ENCODE measurements at places on chromosomes 13 and 19.
A peak's percentile ranks its signal among the peaks of the same experiment; 100 is the strongest.

GRCh38 chr19:30401956-30402355 is 29.8 kb downstream of the ZNF536 start:
- no peak for DNase-seq

GRCh38 chr13:46134961-46135522 is 30.2 kb upstream of the CPB2 start:
- no peak for DNase-seq

GRCh38 chr13:84946192-84946591 is 853.0 kb downstream of the SLITRK6 start:
- DNase-seq, result no peak

DNA sequence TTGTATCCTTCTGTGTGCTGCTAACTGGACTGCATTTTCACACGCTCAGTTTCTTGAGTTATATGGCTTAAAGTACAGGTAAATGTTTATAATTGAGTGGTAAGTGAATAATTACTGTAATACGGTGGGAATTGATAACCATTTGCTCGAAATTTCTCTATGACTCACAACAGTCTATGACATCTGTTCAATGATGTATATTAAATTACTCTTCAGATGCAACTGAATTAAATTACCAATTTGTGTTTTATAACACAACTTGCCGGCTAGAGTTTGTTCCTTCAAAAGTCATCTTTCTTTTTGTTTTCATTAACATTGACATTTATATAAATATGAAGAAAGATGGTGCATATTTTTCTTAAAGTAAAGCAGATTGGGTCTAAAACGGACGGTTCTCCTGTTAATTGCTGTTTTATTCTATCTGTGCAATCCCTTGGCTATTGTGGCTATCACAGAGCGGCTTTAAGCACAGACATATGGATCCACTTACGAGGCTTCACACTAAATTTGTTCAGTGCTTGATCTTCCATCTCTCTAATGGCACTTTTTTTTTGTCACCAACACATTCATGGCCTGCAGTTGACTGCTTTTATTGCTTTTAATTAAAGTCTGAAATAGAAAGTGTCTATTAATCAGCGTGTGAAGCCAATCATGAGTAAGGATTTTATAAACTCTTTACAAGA is 1291.6 kb upstream of the SLC10A2 start:
- DNase-seq, result no peak

DNA sequence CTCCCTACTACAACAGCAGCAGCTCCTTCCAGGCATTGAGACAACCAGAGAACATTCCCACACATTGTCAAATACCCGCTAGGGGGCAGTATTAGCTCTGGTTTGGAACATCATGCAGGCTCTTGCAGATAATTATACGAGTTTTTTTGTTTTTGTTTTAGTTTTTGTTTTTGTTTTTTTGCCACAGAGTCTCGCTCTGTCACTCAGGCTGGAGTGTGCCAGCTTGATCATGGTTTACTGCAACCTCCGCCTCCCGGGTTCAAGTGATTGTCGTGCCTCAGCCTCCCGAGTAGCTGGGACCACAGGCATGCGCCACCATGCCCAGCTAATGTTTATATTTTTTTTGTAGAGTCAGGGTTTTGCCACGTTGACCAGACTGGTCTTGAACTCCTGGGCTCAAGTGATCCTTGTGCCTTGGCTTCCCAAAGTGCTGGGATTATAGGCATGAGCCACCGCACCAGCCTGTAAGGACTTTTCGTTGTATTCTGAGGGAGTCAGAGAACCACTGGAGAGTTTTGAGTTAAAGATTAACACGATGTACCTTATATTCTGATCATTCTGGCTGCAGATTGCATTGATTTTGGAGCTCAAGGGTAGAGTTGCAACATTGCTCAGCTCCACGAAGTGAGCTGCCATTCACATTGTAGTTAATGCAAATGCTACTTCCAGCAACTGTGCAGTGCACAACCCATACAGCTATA is 41.7 kb upstream of the CEACAM20 start:
- DNase-seq, result peak; percentile 9
